Osteocyte (in vitro differentiated cells): ENCODE measurements at places on chromosomes 2 and 18. TPM values are rescaled to one million over a fixed set of nuclear protein-coding genes. Genes with fewer than 3 reads are reported as not detected.

The SIX3 gene
- total RNA-seq = not detected in 2 replicates

The NTSR2 gene
- total RNA-seq = not detected in 2 replicates

The SLC9A4 gene
- not detected in 2 replicates for total RNA-seq

The MC4R gene
- not detected in 2 replicates for total RNA-seq

The DSG2 gene
- total RNA-seq = 16.6 and 18.5 TPM in 2 replicates

The NGEF gene
- 0.26 and 0.27 TPM in 2 replicates for total RNA-seq

The ITGA4 gene
- 5.7 and 6.5 TPM in 2 replicates for total RNA-seq

The NEDD4L gene
- 40.0 and 41.1 TPM in 2 replicates for total RNA-seq

The CDH19 gene
- not detected in 2 replicates for total RNA-seq

The LRP2 gene
- 0.24 TPM in 2 replicates for total RNA-seq

The YIPF4 gene
- total RNA-seq = 73.5 and 75.5 TPM in 2 replicates

The GKN2 gene
- total RNA-seq = not detected in 2 replicates

The KLHL14 gene
- total RNA-seq = not detected in 2 replicates

The ERICH2 gene
- not detected in 2 replicates for total RNA-seq

The ICOS gene
- not detected in 2 replicates for total RNA-seq
